ENCODE measurements at places on chromosomes 7 and 10.

DNA sequence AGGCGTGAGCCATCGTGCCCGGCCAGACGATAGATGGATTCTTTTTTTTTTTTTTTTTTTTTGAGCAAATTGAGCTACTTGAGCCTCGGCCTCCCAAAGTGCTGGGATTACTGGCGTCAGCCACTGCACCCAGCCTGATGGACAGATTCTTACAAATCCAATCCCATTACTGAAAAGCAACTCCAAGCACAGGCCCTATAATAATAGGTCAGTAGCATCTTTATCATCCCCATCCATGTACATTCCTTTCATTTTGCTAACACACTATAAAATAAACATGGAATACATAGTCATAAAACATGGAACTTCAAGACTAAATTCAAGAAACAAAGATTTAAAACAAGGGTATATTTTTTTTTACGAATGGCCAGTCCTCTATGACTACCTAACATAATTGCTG, 16.0 kb upstream of the RSBN1L start:
- no peak for DNase-seq

DNA sequence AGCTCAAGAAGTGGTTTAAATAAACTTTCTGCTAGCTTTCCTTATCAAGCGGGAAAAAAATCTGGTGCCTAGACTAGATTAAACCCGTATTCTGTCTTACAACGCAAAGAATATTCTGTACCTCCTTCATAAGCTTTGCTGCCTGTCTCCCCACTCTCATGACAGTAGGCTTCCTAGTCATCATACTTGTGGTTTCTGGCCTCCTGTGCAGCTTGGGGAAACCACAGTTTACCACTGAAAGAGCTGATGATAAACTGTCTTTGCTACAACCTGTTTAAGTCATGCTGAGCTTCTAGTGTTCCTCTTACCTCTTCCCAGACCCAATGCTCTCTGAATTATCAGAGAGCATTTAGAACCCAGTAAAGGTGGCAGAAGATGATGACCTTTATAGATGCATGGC, 55.0 kb downstream of the PODXL start:
- DNase-seq, result no peak

GRCh38 chr7:142908921-142909890, 23.7 kb upstream of the TRPV6 start:
- no peak for DNase-seq

DNA sequence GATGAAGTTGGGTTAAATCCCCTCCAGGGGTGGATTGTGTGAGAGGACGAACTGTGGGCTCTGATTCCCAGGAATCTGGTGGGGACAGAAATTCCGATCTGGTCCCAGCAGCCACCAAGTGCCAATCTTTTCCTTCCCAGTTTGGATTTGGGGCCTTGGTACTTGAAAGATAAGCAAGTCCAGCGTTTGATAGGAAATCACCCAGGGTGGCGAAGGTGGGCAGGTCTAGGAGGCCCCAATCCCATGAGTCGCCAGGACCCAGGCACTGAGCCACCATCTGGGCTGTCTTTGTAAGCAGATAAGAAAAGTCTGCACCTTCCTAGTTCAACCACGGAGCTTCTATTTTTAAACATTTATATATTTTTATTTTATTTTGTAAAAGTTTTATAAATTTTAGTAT, 122.6 kb upstream of the LSM8 start:
- DNase-seq, result no peak

DNA sequence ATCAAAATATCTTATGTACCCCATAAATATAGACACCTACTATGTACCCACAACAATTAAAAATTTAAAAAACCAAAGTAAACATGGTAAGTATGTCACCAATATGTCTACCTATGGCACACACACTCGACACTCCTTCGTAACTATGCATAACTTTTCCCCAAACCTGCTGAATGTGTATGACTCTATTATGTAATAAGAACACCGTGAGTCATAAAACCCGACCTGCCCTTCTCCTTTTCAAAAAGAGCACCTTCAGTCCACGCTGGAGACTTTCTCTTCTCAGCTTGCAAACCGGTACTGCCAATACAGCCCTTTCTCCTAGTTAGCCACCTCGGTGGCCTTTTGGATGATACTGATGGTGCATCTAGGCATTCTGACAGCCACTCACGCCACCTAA, 186.3 kb downstream of the PRPF18 start:
- no peak for DNase-seq

GRCh38 chr7:3164380-3164792, 120.7 kb upstream of the CARD11 start:
- DNase-seq, result no peak

GRCh38 chr7:140479739-140480084, 407 bp upstream of the MKRN1 start:
- DNase-seq, result no peak

DNA sequence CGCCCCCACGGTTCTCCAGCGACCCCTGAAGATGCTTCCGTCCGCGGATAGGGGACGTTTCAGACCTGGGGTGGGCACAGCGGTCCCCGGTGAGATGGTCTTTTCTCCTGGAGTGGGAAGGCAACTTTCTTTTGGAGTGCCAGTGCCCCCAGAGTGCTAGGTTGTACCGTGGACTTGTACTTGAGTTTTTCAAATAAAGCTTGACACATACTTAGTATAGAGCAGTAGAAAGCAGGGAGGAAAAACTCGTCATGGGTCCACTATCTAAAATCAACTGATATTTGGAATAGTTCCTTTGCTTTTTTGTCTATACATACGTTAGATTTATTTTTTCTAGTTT, 28.4 kb downstream of the RBM20 start:
- DNase-seq, result no peak

DNA sequence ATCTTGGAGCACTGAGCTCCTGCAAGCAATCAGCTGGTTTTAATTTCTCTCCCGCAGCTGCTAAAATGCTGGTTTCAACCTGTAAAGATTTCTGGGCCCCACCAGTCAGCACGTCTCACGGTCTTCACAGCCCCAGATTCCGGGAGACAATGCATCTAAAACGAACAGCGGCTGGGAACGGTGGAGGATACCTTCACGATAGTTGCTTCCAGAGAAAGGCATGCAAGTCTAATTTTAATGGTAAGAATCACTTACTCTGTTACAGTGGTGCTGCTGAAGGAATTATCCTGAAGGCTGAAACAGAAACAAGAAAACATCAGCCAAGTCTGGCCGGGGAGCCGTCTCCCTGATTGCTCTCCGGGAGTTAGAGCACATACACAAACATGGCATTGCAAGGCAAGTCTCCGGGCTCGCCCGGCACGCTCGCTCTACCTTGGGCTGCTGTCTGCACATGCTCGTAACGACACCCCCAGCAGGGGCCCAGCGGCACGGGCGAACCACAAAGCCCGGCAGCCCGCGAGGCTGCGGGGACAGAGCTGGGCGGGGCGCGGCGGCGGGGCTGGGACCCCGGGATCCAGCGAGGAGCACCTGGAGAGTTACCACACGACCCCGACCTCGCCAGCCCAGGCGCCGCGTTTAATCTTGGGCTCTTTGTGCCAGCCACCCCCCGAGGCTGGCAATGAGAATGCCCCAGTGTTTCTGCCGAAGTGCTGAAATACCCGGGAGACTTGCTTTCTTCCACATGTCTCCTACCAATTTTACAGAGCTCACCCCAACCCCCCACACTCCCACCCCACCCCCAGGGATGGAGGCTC, at the start of gene FAM13C:
TSS of gene FAM13C (minus strand) at position 406 of the 815 bp plus-strand sequence. CDS start at position 317, 89 bp downstream.
- no peak for DNase-seq

DNA sequence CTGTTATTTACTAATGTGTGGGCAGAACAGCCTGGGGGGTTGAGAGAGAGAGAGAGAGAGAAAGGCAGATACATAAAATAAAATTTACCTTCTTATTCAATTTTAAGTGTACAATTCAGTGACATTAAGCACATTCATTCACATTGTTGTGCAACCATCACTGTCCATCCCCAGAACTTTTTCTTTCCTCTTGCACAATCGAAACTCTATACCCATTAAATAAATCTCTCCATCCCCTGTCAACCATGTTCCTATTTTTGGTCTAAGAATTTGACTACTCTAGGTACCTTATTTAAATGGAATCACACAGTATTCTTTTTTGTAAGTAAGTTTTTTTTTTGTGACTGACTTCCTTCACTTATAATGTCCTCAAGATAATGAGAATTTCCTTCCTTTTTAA, 181.6 kb downstream of the SND1 start:
- no peak for DNase-seq

GRCh38 chr10:10526846-10527245, 490.8 kb upstream of the CELF2 start:
- no peak for DNase-seq

DNA sequence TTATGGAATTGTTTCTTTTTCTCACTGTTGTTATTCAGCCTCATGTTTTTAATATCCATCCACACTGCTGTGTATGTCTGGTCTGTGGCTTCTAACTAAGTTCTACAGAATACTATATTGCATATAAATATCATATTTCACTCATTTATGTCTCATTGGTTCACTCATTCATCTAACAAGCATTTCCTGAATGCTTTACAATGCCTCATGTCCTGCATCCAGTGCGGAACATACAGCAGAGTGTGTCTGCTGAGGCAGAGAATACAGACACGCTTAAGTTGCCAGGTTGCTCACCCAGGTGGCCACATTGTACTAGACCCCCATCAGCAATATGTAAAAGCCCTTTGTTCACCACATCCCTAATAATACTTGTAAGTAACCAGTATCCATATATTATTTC, 111.8 kb upstream of the CNTNAP2 start:
- no peak for DNase-seq

GRCh38 chr10:99661377-99661763, 2.1 kb downstream of the ENTPD7 start:
- DNase-seq, result peak; percentile 68

- DNase-seq, result no peak
These were observed 276.5 kb downstream of the MAGI2 start for GRCh38 chr7:79176859-79177477.

DNA sequence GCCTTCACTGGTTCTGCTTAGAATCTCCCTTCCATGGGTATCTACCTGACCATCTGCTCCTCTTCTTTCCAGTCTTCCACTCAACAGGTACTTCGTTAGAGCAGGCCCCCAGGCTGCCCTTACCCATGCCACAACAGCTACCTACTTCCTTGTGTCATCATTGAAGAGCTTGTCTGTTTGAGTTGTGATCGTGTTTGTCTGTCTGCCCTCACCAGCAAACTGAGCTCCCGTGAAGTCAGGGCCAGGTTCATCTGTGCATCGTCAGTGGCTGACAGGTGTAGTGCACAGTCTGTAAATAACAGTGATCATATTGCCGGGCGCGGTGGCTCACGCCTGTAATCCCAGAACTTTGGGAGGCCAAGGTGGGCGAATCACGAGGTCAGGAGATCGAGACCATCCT, 5.0 kb downstream of the NIPSNAP2 start:
- DNase-seq, result no peak

- no peak for DNase-seq
These were observed 68.2 kb downstream of the CLEC2L start for GRCh38 chr7:139591550-139592195.

- no peak for DNase-seq
These were observed 46.4 kb downstream of the ABCB5 start for GRCh38 chr7:20661884-20662283.

- no peak for DNase-seq
These were observed 680.8 kb downstream of the PHTF2 start for GRCh38 chr7:78479348-78479747.

GRCh38 chr7:70334871-70335270, 736.6 kb downstream of the AUTS2 start:
- no peak for DNase-seq

DNA sequence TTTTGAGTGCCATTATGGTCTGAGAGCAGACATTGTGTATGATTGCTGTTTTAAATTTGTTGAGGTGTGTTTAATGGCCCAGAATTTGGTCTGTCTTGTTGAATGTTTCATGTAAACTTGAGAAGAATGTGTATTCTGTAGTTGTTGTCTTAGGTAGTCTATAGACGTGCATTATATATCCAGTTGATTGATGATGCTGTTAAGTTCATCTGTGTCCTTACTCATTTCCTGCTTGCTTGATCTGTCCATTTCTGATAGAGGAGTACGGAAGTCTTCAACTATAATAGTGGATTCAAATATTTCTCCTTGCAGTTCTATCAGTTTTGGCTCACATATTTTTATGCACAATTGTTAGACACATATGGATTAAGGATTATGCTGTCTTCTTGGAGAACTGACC, 16.0 kb downstream of the PTPN12 start:
- DNase-seq, result no peak

DNA sequence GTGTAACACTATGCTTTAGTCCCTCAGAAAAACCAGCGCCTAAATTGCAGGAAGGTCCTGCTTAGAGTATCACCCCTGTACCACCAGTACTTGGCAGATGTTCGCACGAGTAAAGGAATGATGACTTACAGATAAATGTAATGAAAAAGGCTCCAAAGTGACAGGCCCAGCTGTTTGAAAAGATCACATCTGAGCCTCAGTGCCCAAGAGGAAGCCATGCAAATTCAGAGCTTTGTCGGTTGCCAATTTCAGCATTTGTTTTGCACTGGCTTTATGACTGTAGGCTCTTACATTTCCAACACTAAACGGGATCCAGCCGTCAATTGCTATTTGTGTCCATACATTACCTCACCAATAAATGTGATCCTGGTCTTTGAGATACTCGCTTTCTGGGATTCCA, 60.6 kb upstream of the GAD2 start:
- no peak for DNase-seq

DNA sequence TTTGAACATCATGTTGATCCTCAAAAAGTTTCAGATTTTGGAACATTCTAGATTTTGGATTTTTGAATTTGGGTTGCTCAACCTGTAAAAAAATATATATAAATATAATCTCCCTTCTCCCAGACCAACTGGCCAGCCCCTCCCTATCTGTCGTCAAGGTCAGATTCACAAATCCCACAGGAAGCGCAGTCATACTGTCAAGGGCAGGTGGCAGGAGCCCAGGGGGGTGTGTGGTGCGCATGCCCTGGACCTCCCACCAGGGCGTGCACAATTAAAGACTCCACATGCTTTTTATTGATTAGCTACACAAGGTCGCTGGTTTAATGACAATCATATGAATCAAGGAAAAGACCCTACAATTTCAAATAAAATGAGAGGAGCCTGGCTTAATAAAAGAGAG, 77.0 kb upstream of the EEPD1 start:
- DNase-seq, result no peak

- DNase-seq, result no peak
These were observed 168.7 kb downstream of the SND1 start for GRCh38 chr7:127820732-127821085.

DNA sequence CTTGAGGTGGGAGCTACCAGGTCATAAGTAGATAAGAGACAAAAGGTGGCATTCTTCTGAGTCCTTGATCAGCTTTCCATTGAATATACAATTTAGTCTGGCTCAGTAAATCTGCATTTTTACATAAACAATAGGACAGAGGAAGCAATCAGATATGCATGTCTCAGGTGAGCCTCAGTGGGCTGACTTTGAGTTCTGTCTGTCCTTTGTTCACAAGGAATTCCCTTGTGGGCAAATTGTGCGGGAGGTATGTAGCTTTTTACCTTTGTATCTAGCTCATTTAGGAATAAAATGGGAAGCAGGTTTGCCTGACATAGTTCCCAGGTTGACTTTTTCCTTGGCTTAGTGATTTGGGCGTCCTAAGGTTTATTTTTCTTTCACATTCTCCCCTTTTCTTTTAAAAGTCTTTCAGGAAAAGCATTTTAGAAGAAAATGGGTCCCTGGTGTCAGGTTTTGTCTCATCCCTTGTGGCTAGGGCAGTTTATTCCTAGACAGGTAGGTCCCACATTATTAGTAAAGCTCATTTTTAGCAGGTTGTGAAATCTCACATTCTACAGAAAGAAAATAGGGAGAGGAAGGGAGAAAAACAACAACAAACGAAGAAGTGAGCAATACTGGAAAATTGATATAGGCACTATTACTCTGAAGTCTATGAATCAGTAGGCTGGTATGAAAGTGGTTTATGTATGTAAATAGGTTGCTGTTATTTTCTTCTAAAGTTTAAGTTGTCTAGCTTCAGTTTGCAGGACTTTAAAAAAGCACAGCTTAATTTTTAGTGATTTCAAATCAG, 16.5 kb downstream of the SPAM1 start:
- DNase-seq, result no peak
